AG08396 (cell line): ENCODE measurements at places on chromosomes 7 and 10.

GRCh38 chr10:50582046-50582445 is 41.7 kb downstream of the SGMS1 start:
- DNase-seq, result no peak

GRCh38 chr7:140673063-140673773 is 473 bp downstream of the ADCK2 start:
- peak; percentile 57 for DNase-seq

DNA sequence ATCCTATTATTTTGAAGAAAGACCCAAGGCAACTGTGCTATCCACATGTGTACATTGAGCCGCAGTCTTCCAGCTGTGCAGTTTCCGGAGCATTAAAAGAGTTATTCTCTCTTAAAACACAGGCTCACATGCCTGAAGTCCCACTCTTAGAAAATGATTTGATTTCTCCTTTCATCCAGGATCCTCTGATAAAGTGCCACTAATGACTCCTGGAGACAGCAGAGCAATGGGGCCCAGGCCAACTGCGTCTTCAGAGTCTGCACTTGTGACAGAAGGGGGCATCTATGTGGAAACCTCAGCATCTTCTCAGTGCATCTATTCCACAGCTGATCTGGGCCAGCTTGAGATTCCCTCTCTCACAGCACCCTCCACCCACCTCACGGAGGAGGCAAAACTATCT is 482.1 kb upstream of the AKR1E2 start:
- DNase-seq, result no peak

GRCh38 chr10:23585666-23586065 is 146.8 kb downstream of the OTUD1 start:
- DNase-seq, result no peak

- no peak for DNase-seq
These were observed 112.1 kb downstream of the LMBR1 start for GRCh38 chr7:156780724-156781455.

DNA sequence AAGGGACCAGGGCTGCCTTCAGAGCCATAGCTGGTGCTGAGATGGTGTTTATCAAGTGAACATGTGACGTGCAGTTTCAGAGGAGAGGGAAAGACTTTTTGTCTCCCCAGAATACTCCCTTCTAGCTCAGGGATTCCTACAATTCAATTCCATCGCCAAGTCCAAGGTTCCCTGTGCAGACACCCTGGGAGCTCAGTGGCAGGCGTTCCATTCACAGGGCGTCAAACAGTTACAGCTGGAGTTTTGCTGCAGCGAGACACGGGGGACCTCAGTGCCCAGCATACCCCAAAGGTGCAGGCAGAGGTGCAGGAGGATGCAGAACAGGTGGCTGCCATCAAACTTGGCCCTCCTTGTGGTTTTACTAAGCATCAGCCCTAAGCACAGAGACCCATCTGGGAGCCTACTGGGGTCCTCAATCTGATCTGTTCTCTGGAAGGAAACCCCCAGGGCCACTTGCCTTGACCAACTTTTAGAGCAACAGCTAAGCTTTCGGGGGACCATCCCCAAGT is 846 bp upstream of the CALML5 start:
- no peak for DNase-seq

DNA sequence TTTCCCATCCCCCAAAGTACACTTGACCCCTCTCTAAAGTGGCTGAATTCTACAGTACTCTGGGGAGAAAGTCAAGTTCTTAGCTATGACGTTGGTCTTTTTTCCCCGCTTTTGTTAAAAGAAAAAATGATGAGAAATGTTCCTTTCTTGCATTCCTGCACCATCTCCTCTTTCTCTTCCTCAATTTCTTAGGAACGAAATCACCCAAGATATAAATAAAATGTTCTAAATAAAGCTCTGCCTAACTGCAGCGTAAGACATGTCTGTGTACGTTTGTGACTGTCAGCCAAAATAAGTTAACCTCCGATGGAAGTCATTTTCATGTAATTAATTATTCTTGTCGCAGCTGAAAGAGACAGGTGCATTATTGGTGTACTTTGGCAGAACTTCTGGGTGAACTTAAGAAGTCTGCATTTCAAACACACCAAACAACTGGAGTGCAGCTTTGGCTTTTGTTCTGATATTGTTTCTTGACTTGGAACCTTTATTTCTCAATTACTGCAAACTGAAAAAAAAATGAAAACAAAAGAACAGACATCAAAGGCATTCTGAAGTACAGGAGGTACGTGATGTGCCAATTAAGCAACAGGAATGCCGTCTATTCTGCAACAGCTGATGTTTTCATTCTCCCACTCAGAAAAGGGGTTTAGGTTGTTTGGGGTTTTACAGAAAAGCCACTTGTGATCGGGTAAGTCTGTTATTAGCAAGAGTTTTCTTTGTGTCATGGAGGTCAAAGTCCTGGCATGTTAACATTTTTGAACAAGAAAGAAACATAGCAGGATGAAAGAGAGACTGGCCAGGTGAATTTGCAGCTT is 82.4 kb upstream of the SDK1 start:
- no peak for DNase-seq

- DNase-seq, result no peak
These were observed 551.8 kb upstream of the GALNT17 start for GRCh38 chr7:70580161-70580560.

- DNase-seq, result no peak
These were observed 185.8 kb downstream of the GRM8 start for GRCh38 chr7:127066974-127067373.

GRCh38 chr10:73877533-73878160 is 3.3 kb upstream of the CAMK2G start:
- no peak for DNase-seq

- DNase-seq, result no peak
These were observed 1264.5 kb upstream of the PHF14 start for GRCh38 chr7:9709216-9709615.

DNA sequence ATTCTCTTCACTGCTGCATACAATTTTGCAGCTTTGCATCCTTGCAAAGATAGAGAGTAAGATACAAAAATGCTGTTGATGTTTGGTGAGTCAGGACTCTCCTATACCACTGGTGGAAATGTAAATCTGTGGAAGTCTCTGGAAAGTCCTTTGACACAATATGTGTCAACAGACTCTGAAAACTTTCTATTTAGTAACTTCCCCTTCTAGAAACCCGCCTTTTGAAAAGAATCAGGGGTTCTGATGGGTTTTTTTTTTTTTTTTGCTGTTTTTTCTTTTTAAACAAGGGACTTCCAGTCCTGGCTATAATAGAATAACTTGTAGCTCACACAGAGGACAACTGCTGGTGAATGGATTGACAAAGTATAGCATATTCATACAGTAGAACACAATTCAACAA is 16.4 kb downstream of the NOD1 start:
- no peak for DNase-seq
